Renal cortical epithelial cell (primary cell): ENCODE measurements at places on chromosomes 1 and 21. TPM values are rescaled to one million over a fixed set of nuclear protein-coding genes. Genes with fewer than 3 reads are reported as not detected.

VSIG8 gene
- not detected in 2 replicates for total RNA-seq

TRIM62 gene
- total RNA-seq, result 1.6 and 6.4 TPM in 2 replicates

C1orf87 gene
- total RNA-seq, result 0.17 TPM in 1 of 2 replicates, not detected in the other

FCRL2 gene
- total RNA-seq, result not detected in 2 replicates

- no peak for DNase-seq
Observed at GRCh38 chr1:171427852-171428471, 57.4 kb upstream of the PRRC2C start.

DNA sequence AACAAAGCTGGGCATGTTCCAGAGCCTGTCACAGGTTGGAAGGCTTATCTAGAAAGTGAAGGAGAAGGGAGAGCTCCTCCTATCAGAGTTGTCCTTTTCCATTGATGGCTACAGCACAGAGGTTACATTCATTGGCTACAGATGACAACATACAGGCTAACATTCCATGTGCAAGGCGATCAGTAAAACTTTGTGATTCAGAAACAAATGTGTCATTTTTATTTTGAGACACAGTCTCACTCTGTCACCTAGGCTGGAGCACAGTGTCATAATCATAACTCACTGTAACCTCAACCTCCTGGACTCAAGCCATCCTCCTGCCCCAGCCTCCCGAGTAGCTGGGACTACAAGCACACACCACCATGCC lies 32.6 kb downstream of the TRIM67 start:
- peak; percentile 6 for DNase-seq

DNA sequence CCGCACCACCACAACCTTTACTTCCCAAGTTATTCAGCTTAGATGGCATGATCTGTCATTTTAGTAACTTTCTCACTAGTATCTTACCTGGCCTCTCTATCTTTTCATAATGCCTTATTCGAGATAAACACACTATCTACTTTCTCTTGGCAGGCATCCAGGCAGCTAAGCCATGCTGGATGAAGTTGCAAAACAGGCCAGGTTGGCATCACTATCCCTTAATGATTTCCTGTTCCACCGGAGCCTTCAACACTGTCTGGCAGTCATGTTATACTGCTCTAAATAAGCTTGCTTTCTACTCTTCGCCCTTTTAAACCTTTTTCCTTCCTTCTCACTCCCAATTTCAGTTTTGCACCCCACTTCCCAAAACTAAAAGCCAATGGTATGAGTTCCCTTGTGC lies 12.0 kb upstream of the KCNH1 start:
- DNase-seq, result no peak

GRCh38 chr1:84619383-84620102 lies 45.3 kb upstream of the CTBS start:
- DNase-seq, result peak; percentile 95

- DNase-seq, result peak; percentile 13
Observed at GRCh38 chr1:149845416-149845815, 54.0 kb upstream of the BOLA1 start.

DNA sequence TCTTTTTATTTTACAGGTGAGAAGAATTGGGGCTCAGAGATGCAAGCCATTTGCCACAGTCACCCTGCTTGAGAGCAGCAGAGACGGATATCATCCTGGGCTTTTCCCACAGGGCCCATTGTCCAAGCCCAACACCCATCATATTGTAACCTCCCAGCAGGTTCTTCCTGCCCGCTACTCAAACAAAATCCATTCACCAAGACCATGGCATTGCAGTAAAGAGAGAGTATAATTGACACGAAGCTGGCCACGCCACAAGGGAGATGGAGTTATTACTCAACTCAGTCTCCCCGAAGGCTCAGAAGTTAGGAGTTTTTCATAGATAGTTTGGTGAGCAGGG lies 60.9 kb upstream of the KLHDC7A start:
- DNase-seq, result no peak

- DNase-seq, result no peak
Observed at GRCh38 chr21:18759751-18760161, 356.2 kb upstream of the TMPRSS15 start.

GRCh38 chr1:10347109-10347508 lies 51.8 kb upstream of the PGD start:
- no peak for DNase-seq

- no peak for DNase-seq
Observed at GRCh38 chr1:214071469-214071868, 83.7 kb downstream of the PROX1 start.

GRCh38 chr1:79501153-79501552 lies 494.6 kb upstream of the ADGRL4 start:
- DNase-seq, result peak; percentile 23

- DNase-seq, result no peak
Observed at GRCh38 chr1:185435696-185436379, 118.8 kb upstream of the IVNS1ABP start.

GRCh38 chr1:208977638-208978256 lies 605.8 kb upstream of the CAMK1G start:
- DNase-seq, result peak; percentile 75

DNA sequence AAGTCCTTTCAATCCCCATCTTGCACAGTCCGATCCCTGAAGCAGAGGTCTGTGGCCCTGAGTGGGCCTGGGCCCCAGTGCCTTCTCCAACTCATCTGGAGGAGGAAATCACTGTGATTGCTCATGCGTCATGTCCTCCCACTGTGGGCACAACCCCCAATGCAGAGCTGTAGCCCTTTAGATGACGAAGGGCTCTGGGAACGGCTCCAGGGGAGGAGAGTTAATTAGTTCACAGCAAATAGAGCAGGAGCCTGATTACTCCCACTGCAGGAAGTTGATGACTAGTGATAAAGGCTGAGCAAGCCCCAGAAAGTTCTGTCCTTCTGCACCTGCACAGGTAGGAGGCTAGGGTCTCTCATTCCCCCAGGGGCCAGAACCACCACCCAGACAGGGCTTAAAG lies 111.5 kb downstream of the CCDC185 start:
- DNase-seq, result peak; percentile 97

DNA sequence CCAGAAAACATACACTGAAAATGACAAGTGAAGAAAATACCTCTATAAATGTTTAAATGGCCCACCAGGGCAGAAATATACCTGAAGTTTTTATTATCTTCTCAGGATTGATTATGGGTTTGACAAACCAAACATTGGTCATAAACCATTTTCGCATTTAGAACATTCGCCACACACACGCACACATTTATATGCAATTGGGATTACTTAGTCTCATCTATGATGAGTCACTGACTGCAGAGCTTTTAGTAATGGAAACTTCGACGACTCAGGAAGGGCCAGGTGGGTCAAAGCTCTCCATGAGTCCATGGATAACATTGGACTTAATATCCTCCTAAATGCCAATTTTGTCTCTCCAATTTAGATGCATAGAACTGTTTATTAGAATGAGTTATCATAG lies 16.9 kb downstream of the NRDC start:
- no peak for DNase-seq

GRCh38 chr1:179121159-179121938 lies 39.5 kb downstream of the TOR3A start:
- peak; percentile 71 for DNase-seq

DNA sequence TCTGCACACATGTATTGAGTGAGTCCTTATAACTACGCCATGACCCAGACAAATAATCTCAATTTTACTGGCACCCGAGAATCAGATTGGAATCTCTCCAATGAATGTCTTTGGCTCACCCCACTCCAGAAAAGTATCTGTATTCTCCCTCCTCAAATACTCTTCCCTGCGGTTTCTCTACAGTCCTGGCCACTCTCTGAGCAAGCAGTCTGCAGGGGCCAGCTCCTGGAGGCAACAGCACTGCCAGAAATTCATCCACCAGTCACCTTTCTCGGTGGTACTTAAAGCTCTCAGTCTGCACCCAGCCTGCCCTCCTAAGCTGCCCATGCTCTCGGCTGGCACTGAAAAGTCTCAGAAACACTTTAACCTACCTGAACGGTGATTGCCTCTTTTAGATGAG lies 16.1 kb upstream of the LYST start:
- DNase-seq, result no peak

- DNase-seq, result no peak
Observed at GRCh38 chr21:46617267-46618051, 12.6 kb upstream of the S100B start.

- DNase-seq, result no peak
Observed at GRCh38 chr21:15233611-15234010, 168.8 kb upstream of the NRIP1 start.

GRCh38 chr1:6489799-6490180 lies 1.7 kb downstream of the PLEKHG5 start:
- DNase-seq, result peak; percentile 46

DNA sequence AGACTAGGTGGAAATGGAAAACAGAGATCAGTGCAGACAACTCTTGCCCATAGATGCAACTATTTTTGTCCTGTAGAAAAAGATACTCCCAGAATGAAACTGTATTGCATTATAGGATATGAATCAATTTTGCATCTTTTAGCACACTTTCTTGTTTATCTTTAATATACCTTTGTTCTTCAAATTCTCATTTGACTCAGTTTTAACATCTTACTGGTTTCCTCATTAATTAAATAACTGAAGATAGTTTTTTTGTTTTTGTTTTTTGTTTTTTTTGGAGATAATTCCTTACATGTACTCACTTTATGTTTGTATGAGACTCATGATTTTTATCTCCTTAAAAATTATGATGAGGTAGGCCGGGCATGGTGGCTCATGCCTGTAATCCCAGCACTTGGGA lies 10.9 kb upstream of the CAMTA1 start:
- DNase-seq, result no peak

DNA sequence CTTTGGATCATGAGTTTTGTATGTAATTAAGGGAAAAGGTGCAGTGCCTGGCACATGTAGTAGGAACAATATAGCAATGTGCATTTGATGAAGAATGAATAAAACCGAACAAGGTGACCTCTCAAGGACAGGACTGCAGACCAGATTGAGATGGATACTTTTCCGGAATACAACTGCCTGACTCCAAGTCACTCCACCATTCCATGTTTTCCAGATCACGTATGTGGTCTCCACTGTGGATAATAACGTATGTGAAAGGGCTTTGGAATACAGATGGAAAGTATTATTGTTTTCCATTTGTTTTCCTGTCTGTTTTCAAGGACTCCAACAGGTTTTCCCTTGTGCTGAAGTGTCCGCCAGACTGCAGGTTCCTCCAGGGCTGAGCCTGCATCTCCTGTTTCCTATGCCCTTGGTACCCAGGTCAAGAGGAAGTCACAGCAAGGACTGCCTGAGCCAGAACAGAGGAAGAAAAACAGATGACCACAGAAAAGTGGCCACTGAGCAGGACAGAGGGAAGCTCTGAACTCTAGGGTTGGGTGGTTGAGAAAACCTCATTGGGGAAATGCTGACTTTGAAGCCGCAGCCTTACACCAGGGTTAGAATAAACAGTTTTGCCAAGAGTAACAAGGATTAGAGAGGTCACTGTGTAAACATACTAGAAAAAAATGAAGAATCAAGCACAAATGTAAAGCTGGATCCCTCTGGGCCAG lies 4.0 kb downstream of the CFAP45 start:
- no peak for DNase-seq

DNA sequence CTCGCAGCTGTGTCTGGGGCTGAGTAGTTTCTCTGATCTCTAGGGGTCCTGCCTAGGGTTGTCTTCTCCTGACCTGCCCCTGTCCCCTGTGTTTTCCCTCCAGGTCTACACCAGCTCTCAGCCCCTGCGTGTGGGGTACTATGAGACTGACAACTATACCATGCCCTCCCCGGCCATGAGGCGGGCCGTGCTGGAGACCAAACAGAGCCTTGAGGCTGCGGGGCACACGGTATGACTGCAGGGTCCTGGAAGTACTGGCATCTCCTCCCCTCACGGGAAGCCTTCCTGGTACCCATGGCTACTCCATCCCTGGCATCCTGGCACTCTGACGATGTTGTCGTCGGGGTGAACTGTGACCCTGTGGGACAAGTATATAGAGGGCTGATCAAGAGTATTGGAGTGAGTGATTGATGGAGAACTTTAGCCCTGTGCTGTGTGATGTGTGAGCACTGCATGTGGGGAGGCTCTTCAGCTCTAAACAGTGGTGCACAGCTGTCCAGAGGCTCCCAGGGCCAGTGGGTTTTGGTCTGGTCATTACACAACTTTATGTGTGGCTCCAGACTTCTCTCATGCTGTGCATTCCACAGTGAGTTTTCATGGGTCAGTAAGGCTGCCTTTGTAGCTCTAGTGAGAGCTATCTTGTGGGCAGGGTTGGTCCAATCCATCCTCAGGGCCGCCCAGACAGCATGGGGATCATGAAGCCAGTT lies 14.4 kb downstream of the FAAH start:
- no peak for DNase-seq

DNA sequence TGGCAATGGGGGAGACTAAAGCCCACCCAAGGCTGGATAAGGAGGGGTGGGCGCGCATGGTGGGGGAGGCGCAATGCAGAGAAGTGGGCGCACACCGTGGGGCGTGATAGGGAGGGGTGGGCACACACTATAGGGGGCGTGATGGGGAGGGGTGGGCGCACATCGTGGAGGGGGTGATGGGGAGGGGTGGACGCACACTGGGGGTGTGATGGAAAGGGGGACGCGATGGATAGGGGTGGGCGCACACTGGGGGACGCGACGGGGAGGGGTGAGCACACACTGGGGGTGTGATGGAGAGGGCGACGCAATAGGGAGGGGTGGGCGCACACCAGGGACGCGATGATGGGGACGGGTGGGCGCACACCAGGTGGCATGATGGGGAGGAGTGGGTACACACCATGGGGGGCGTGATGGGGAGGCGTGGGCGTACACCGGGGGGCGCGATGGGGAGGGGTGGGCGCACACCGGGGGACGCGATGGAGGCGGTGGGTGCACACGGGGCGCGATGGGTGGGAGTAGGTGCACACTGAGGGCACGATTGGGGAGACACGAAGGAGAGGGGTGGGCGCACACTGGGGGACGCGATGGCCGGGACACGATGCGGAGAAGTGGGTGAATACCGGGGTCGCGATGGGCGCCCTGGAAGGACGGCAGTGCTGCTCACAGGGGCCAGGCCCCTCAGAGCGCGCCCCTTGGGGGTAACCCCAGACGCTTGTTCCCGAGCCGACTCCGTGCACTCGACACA lies 929 bp downstream of the SUMO3 start:
- DNase-seq, result no peak

DNA sequence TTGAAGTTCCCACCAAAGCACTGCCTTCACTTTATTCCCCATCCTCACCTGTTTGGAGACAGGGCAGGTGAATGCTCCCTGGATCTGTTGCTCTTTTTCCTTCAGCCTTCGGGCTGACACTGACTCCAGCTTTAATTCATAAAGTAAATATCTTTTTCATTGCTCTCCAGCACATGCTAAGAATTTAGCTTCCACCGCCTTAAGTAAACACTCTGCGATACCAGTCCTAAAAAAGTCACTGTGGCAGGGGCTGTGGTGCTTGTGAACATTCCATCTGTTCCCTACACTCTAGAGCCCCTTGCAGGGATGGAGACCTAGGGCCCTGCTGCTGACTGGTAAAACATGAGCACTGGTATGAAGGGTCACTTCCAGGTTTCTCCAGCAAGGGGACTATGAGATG lies 896 bp upstream of the PLA2G2A start:
- no peak for DNase-seq
